ENCODE measurements at places on chromosomes 6 and 20. TPM values are rescaled to one million over a fixed set of nuclear protein-coding genes. Genes with fewer than 3 reads are reported as not detected.

The NHLRC1 gene
- 4.1 TPM for total RNA-seq

The ZNF341 gene
- 2.0 TPM for total RNA-seq

- DNase-seq: no peak
- H3K27me3 ChIP-seq: no peaks in the 10 kb centered on the region
- H3K36me3 ChIP-seq: no peaks in the 10 kb centered on the region
- H3K4me1 ChIP-seq: no peaks in the 10 kb centered on the region
Measured at GRCh38 chr6:74250161-74250818, 554.3 kb downstream of the CD109 start.

DNA sequence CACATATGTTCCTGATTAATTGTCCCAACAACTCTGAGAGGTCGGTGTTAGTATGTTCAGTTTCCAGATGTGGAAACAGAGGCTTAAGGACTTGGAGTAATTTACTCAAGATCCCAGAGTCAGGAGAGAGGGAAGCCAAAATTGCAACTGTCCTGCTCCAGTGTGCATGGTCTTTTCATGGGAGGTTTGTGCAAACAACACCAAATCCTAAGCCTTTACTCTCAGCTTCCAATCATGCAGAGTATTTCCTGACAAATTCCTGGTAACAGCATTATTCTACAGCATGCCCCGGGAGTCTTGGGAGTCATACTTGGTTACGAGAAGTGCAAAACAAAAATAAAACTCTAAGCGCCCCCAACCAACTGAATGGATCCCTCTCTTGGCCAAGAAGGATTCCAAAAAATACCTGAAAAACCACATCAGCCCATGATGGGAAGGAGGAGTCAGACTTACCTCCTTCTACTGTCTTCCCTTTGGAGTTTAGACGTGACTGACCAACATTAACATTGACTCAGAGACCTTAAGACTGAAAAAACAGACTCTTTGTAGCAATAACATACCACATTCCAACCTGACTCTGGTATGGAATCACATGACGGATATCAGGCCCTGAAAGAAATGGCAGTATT, 30.8 kb upstream of the PPP1R3G start:
- no peak overlapping the region for H3K27ac ChIP-seq
- DNase-seq: no peak
- no peaks in the 10 kb centered on the region for H3K4me1 ChIP-seq
- no peaks in the 10 kb centered on the region for H3K36me3 ChIP-seq
- H3K27me3 ChIP-seq: no peaks in the 10 kb centered on the region
- no peak overlapping the region for H3K4me3 ChIP-seq

DNA sequence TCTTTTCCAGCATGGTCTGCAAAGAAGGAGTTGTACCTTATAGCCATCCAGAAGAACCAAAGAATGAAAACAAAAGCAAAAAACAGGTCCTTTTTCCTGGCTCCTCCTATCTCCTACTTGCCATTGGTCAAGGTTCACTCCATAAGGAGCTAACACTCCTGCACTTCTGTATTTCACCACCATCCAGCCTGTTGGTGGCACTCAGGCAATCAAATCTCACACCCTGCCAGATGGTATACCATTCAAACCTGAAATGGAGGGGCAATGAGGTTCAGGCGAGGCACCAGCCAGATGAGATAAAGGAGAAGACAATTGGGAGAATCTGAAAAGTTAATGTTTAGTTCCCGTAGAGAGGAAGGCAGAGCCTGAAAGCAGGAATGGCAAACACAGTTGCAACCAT, 203.8 kb downstream of the ALDH8A1 start:
- no peak for DNase-seq
- H3K27me3 ChIP-seq: no peaks in the 10 kb centered on the region
- H3K27ac ChIP-seq: no peak overlapping the region
- H3K36me3 ChIP-seq: no peaks in the 10 kb centered on the region

- DNase-seq: no peak
- no peaks in the 10 kb centered on the region for H3K36me3 ChIP-seq
- no peaks in the 10 kb centered on the region for H3K4me1 ChIP-seq
- no peak overlapping the region for H3K4me3 ChIP-seq
- no peaks in the 10 kb centered on the region for H3K27me3 ChIP-seq
Measured at GRCh38 chr20:55175081-55175480, 699.7 kb downstream of the DOK5 start.

- no peaks in the 10 kb centered on the region for H3K27me3 ChIP-seq
- no peaks in the 10 kb centered on the region for H3K36me3 ChIP-seq
- no peaks in the 10 kb centered on the region for H3K4me1 ChIP-seq
- H3K4me3 ChIP-seq: no peak overlapping the region
Measured at GRCh38 chr6:126535595-126535994, 195.7 kb downstream of the CENPW start.

DNA sequence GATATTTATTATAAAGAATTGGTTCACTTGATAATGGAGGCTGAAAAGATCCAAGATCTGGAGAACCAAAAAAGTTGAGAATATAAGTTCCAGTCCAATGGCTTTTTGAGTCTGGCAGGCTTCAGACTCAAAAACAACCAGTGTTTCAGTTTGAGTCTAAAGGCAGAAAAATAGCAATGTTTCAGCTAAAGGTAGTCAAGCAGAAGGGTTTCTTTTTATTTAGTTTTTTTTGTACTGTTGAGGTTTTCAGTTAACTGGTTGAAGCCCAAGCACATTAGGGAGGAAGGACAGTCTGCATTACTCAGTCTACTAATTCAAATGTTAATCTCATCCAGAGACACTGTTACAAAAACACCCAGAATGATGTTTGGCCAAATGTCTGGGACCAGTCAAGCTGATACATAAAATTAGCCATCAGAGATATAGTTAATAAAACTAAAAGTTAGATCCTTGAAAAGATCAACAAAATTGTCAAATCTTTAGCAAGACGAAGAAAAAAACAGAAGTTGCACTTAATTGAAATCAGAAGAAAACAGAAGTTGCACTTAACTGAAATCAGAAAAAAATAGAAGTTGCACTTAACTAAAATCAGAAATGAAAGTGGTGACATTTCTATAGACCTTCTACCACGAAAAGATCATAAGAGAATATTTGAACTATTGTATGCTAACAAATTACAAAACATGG, 980.3 kb upstream of the FLRT3 start:
- H3K27me3 ChIP-seq: no peaks in the 10 kb centered on the region
- H3K4me3 ChIP-seq: no peak overlapping the region
- H3K27ac ChIP-seq: no peak overlapping the region
- no peaks in the 10 kb centered on the region for H3K4me1 ChIP-seq
- H3K36me3 ChIP-seq: no peaks in the 10 kb centered on the region

DNA sequence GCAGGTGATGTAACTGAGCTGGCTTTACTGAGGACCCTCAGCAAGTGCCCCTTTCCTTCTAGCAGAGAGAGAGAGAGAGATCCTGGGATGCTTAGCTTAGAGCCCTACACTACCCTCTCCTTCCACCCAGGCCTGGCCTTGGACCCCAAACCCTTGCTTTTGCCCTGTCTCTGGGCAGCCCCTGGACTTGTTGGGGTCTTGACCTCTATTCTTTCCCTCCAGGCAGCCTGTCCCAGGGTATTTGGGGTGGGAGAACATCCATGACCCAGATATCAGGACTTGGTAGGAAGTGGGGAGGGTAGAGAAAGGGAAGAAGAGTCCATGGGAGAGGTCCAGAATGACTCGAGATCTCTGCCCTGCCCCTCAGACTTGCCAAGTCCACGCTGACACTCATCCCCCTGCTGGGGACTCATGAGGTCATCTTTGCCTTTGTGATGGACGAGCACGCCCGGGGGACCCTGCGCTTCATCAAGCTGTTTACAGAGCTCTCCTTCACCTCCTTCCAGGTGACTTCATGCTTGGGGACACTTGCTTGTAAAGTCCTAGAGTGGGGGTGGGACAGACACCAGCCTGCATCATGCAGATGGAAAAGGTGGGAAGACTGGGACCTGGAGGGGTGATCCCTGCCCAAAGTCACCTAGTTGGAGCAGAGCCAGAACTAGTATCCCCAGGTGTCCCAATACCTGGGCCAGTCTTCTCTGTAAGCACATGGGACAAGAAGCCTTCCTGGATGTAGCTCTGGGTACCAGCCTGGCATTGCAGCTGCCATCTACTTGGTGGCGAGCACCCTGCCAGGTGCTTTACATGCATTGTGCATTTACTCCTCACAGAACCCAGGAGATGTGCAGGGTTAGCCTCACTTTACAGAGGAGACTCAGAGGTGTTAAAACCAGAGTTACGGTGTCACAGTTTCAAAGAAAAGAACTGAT, 30.9 kb downstream of the GLP1R start:
- no peak overlapping the region for H3K4me3 ChIP-seq
- H3K27me3 ChIP-seq: no peaks in the 10 kb centered on the region
- no peak for DNase-seq
- no peaks in the 10 kb centered on the region for H3K4me1 ChIP-seq
- no peaks in the 10 kb centered on the region for H3K36me3 ChIP-seq
- H3K27ac ChIP-seq: no peak overlapping the region

DNA sequence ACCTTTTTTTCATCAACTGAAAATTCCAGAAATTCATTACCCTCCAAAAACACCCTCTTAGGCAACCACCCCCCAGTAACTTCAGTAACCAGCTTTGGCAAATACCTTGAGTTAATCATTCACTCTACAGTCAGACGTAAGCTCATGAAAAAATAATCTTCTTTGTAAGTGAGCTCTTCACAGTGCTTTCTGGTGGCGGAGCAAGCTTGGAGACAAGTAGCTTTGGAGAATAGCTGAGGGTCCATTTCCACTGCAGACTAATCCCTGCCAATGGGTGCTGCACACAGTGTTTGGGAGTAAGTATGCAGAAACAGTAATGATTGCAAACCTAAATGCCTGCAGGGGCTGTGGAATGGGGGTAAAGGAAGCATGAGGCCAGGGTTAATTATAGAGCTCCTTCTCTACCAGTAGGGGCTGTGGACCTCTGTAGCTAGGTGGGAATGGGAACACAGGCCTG, 56.8 kb upstream of the HINT3 start:
- peaks cover 4% of the 10 kb centered on the region for H3K36me3 ChIP-seq
- no peak overlapping the region for H3K27ac ChIP-seq
- no peak overlapping the region for H3K4me3 ChIP-seq
- H3K4me1 ChIP-seq: peaks cover 3% of the 10 kb centered on the region

- H3K4me1 ChIP-seq: no peaks in the 10 kb centered on the region
- no peaks in the 10 kb centered on the region for H3K27me3 ChIP-seq
- H3K4me3 ChIP-seq: no peak overlapping the region
- H3K27ac ChIP-seq: no peak overlapping the region
Measured at GRCh38 chr6:130223508-130223907, 757 bp upstream of the SAMD3 start.

- no peaks in the 10 kb centered on the region for H3K36me3 ChIP-seq
- no peak overlapping the region for H3K4me3 ChIP-seq
- no peak for DNase-seq
- H3K4me1 ChIP-seq: no peaks in the 10 kb centered on the region
Measured at GRCh38 chr20:14049111-14049510, 53.8 kb downstream of the MACROD2 start.

GRCh38 chr6:16660157-16660497, 101.1 kb downstream of the ATXN1 start:
- no peak overlapping the region for H3K27ac ChIP-seq
- no peak for DNase-seq
- H3K36me3 ChIP-seq: no peaks in the 10 kb centered on the region
- no peaks in the 10 kb centered on the region for H3K4me1 ChIP-seq
- no peaks in the 10 kb centered on the region for H3K27me3 ChIP-seq

GRCh38 chr20:59455402-59456341, 148.7 kb upstream of the PHACTR3 start:
- no peaks in the 10 kb centered on the region for H3K27me3 ChIP-seq
- H3K36me3 ChIP-seq: no peaks in the 10 kb centered on the region
- no peak overlapping the region for H3K27ac ChIP-seq
- no peak for DNase-seq
- H3K4me1 ChIP-seq: no peaks in the 10 kb centered on the region

GRCh38 chr6:101108286-101108685, 227.2 kb upstream of the ASCC3 start:
- no peaks in the 10 kb centered on the region for H3K27me3 ChIP-seq
- DNase-seq: no peak
- no peak overlapping the region for H3K27ac ChIP-seq
- H3K36me3 ChIP-seq: no peaks in the 10 kb centered on the region
- no peak overlapping the region for H3K4me3 ChIP-seq
- no peaks in the 10 kb centered on the region for H3K4me1 ChIP-seq

- H3K27me3 ChIP-seq: no peaks in the 10 kb centered on the region
- H3K4me3 ChIP-seq: no peak overlapping the region
- H3K27ac ChIP-seq: no peak overlapping the region
- no peaks in the 10 kb centered on the region for H3K4me1 ChIP-seq
- H3K36me3 ChIP-seq: no peaks in the 10 kb centered on the region
Measured at GRCh38 chr6:20705741-20706140, 171.5 kb downstream of the CDKAL1 start.

DNA sequence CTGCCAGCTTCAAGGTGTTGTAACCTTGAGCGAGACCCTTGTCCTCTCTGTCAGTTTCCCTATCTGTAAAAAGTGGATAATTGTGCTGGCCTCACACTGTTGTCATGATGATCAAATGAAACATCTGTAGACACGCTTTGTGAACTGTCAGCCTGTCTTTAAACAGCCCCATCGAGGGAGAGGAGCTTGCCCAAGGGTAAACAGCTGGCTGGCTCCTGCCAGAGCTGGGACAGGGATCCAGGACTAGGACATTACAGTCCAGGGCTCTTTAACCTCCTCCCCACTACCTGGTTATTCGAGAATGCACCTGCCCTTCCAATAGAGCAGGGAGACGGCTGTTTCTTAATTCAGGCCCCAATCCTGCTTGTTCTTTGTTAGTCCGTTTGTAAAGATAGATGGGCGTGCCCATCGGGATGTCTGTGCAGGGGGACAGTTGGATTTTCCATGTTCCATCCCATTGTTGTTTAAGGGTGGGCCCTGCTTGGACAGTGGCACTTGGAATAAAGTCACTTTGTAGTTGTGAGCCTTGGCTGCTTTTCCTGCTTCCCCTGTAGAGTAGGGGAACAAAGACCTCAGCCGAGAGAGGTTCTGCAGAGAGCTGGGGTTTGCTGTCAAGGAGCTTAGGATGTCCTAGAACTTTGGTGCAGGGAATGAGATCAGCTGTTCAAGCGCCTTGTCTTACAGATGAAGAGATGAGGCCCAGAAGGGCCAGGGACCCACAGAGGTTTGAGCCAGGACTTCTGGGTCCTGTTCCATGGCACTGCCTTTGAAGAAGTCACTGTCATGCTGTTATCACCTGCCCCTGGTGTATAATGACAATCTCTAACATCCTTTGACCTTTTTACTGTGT, 77.9 kb upstream of the MYL9 start:
- H3K4me1 ChIP-seq: peaks cover 59% of the 10 kb centered on the region
- no peaks in the 10 kb centered on the region for H3K27me3 ChIP-seq
- DNase-seq: no peak
- H3K27ac ChIP-seq: peak overlapping the region; percentile 97
- no peaks in the 10 kb centered on the region for H3K36me3 ChIP-seq

DNA sequence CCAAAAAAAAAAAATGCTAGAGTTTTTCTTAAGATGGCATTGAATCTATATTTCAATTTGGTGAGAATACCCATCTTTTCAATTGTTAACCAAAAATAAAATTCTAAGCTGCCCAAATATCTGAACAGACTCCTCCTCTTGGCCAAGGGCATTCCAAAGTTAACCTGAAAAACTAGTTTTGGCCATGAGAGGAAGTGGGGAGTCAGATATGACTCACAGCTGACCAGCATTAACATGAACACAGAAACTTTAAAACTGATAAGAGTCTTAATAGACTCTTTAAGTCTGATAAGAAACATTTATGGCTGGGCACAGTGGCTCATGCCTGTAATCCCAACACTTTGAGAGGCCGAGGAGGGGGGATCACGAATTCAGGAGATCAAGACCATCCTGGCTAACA, 171.3 kb downstream of the FAXC start:
- DNase-seq: peak; percentile 21
- no peaks in the 10 kb centered on the region for H3K27me3 ChIP-seq
- H3K4me1 ChIP-seq: no peaks in the 10 kb centered on the region
- H3K36me3 ChIP-seq: no peaks in the 10 kb centered on the region
- no peak overlapping the region for H3K4me3 ChIP-seq
- no peak overlapping the region for H3K27ac ChIP-seq

All from upper lobe of left lung (tissue), 6 donors.